ENCODE measurements at places on chromosomes 6 and 20. TPM values are rescaled to one million over a fixed set of nuclear protein-coding genes. Genes with fewer than 3 reads are reported as not detected.

RSPO4 gene
- total RNA-seq = 8.3 TPM

C2 gene
- 3.3 TPM for total RNA-seq

VSTM2L gene
- total RNA-seq = 5.6 TPM

BPIFA1 gene
- total RNA-seq = not detected

HCK gene
- 0.65 TPM for total RNA-seq

DEFB123 gene
- total RNA-seq = not detected

BPIFB1 gene
- total RNA-seq = not detected

NOTCH4 gene
- total RNA-seq = 0.12 TPM

CABLES2 gene
- 2.1 TPM for total RNA-seq

TTK gene
- total RNA-seq = 2.3 TPM

CBLN4 gene
- not detected for total RNA-seq

MOCS1 gene
- total RNA-seq = 12.2 TPM

GUCA1A gene
- 0.24 TPM for total RNA-seq

SUMO4 gene
- 3.9 TPM for total RNA-seq

PRICKLE4 gene
- not detected for total RNA-seq

TMEM217 gene
- total RNA-seq = 1.3 TPM

SPDEF gene
- under 0.01 TPM for total RNA-seq

RAET1G gene
- total RNA-seq = 1.3 TPM

Data from hair follicle dermal papilla cell (primary cell).